Hypothalamus (tissue), 51 donors: ENCODE measurements at places on chromosomes 7 and 10.

GRCh38 chr7:36795451-36796021 is 71.2 kb upstream of the AOAH start:
- DNase-seq: no peak

- DNase-seq: no peak
These were observed 50.3 kb downstream of the FAM53B start for GRCh38 chr10:124693801-124694416.

DNA sequence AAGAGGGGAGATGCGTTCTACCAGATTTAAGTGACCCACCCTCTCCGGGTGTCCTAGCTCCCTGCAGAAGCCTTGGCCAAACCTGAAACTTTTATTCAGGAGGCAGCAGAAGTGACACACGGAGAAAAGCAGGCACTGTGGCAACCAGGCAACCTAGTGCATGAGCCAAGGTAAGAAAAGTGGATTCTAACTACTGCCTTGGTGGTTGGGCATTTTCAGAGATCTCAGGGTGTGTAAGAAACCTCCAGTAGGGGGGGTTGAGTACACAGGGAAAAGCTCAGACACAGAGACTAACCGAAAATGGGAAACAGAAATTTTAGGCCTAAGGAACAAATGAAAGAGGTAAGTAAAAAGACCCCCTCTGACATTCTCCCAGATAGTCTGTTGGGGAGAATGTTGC is 645.7 kb downstream of the ANKRD7 start:
- DNase-seq: no peak

GRCh38 chr10:35420827-35421552 is 84.7 kb downstream of the CCNY start:
- DNase-seq: no peak

DNA sequence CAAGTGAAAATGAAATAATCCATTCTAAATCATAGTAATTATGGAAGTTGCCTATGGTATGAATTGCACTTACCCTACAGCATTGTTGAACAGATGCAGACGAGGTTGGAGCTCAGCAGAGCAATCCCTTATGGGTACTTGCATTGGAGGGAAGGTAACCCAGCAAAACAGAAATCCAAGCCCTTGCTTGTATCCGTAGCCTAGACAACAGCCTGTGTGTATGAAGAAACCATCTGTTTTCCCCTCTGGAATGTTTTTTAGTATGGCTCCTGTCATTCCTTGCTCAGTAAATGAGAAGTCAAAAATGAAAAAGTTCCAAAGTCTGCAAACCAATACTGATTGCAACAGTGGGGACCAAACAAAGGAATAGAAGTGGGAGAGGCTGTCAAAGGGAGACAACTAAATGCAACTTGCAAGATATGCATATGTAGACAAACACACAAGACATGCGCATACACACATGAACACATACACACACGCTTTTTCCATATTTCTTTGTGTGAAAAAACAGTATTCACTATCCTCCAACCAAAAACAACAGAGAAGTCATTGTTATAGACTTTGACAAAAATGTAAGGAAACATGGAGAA is 260.8 kb downstream of the DYNC1I1 start:
- DNase-seq: no peak

DNA sequence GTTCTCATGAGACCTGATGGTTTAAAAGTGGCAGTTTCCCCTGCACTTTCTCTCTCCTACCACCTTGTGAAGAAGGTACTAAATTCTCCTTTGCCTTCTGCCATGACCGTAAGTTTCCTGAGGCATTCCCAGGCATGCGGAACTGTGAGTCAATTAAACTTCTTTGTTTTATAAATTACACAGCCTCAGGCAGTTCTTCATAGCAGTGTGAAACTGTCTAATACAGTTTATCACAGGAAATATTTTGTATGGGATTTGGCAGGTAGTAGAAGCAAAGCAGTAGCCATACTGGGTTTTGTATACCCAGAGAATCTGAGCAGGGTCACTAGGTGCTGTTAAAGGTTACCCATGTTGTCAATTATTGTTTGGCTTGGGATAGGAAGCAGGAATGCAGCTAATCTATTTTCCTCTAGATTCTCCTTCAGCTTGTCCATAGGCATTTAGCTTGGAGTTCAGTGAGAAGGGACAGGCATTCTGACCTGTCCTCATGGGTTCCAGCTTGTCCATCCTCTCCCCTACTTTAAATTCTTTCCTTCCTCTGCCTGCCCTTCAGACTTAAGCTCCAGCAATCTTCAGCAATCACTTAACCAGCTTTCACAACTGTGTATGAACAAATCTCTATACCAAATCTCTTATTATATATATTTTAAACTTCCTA is 186.7 kb downstream of the PCLO start:
- DNase-seq: no peak

- DNase-seq: no peak
These were observed 3.1 kb downstream of the PALS2 start for GRCh38 chr7:24576171-24577025.

DNA sequence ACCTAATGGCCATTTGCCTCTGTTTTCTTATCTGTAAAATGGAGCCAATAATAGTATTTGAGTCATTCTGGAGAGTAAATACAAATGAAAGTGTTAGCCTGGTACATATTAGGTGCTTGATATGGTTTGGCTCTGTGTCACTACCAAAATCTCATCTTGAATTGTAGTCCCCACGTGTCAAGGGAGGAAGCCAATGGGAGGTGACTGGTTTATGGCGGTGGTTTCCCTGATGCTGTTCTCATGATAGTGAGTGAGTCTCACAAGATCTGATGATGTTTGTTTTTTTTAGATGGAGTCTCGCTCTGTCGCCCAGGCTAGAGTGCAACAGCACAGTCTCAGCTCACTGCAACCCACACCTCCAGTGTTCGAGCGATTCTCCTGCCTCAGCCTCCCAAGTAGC is 194.0 kb upstream of the SEMA3E start:
- no peak for DNase-seq

GRCh38 chr7:100048680-100049079 is 894 bp upstream of the ZSCAN21 start:
- no peak for DNase-seq

GRCh38 chr7:151869109-151869428 is 7.8 kb downstream of the PRKAG2 start:
- DNase-seq: no peak

GRCh38 chr7:953547-954327 is 743 bp downstream of the ADAP1 start:
- DNase-seq: peak; percentile 79

DNA sequence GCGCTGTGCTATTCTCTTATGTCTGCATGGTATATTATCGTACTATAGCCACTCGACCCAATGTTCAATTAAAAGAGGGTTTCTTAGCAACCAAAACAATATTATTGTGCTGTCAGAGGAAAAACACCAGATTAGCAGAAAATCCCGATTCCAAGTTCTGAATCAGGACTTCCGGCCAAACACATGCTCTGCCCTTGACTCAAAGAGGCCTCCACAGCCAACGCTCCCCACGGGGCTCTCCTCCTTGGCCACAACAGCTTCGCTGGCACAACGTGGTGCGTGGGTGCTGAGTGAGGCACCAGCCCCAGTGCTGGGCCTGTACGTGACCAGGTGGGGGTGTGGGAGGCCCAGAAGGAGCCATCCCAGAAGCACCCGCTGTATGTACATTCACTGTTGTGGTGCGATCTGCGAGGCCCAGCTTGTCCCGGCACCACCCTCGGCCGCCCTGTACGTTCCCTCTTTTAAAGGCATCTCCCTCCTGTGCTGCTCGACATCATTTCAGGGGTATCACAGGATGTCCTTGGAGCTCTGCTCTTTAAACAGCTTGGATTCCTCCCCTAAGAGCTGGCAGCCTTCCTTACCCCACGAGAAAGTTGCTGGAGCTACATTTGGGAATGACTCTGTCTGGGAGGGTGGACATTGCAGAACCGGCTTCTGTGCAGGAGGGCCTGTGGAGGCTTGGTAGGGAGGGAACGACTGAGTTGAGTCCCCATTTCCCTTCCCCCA is 736.2 kb downstream of the PARD3 start:
- no peak for DNase-seq

GRCh38 chr10:13792006-13792405 is 205.2 kb downstream of the PRPF18 start:
- DNase-seq: peak; percentile 16

- no peak for DNase-seq
These were observed 1.1 kb upstream of the GPRIN2 start for GRCh38 chr10:46557319-46558121.

- no peak for DNase-seq
These were observed 26.9 kb downstream of the PRSS2 start for GRCh38 chr7:142797391-142798377.

GRCh38 chr10:62402508-62402907 is 28.3 kb downstream of the ZNF365 start:
- DNase-seq: no peak

GRCh38 chr10:6522230-6522629 is 57.8 kb downstream of the PRKCQ start:
- no peak for DNase-seq

DNA sequence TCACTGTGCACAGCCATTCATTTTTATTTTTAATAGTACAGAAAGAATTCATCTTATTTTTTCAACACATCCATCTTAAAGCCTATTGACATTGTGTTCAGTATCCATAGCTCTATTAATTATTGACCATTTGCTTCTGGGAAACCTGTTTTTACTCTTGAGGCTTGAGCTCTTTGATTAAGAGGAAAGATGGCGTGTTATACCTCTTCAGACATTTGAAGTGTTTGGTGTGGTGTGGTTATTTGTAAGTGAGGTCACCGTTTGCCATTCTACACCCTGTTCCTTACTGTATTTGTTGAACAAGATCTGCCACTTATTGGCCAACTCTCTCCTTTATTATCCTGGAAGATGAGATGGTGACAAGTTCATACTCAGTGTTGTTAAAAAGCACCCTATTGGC is 18.4 kb downstream of the C7orf57 start:
- no peak for DNase-seq

DNA sequence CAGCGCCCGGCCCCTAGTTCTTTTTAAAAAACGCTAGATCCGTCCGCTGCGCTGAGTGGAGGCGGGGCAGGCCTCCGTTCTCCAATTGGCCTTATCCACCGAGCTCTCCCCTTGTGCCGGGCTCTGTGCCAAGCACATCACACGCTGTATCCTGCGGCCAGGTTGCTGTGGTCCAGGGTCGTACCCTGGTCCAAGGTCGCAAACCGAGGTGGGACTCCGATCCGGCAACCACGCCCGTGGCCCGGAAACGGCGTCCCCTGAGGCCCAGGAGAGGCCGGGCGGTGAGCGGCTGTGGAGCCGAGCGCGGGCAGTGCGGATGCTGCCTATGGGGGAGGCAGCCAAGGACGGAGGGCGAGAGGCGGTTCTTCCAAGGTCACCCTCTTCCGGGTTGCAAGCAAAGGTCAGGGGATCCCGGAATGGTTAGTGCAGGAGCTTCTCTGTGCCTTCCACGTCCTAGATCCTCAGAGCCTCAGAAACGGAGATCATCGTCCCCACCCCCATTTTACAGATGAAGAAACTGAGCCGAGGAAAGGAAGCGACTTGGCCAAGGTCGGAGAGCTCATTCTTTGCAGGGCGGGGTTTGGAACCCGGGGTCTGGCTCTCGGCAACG is 72.4 kb upstream of the LRRC4 start:
- DNase-seq: no peak

- no peak for DNase-seq
These were observed 2.3 kb upstream of the FZD9 start for GRCh38 chr7:73431041-73431835.

GRCh38 chr7:42068554-42069280 is 168.3 kb downstream of the GLI3 start:
- no peak for DNase-seq

DNA sequence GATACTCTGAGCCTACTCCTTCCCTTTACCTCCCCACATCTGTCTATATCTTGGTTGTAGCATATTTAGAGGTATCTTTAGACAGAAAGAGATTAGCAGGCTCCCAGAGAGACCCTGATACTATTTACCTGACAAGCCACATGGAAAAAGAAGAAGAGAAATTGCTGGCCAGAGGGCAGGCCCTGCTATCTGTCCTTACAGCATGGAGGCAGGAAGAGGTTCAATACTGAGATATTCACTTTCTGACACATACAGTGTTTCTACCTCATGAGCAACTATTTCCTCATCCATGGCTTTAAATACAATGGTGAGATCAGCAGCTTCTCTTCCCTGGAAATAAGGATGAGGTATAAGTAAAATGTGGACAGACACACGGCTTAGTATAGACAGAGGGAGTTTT is 33.9 kb upstream of the TSPAN13 start:
- DNase-seq: no peak

GRCh38 chr7:139602143-139602722 is 78.7 kb downstream of the CLEC2L start:
- DNase-seq: no peak
